Stimulated activated CD8-positive, alpha-beta memory T cell treated with anti-CD3 and anti-CD28 coated beads, Interleukin-15, amount 100 ng/mL, for 4 hours (primary cell): ENCODE measurements at places on chromosomes 11 and 22.

DNA sequence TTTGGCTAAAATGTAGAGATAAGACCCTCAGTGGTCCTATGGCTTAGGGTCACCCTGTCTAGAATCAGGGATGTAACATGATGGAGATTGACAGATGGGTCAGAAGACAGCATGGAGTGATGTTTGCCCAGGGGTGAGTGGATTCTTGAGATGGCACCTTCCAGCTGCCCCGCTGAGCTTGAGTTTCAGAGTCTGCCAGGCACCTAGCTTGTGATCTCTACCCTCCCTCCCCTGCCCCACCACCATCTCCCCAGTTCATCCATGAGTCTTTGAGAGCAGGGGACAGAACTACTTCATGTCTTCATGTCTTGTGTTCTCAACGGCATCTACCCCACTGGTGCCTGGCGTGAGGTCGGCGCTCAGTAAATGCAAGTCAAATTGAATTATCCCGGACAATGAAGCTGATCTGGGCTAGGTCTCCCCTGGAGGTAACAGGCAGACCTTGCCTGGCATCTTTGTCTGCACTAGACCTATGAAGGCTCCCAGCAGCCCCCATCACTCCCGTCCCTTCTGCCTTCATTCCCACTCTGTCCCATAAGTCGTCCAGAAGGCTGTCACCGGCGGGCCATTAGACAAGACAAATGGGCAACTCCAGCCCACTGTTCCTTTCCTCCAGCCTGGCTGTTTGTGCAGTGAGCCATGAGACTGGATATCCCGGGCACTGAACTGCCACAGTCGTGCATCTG is 239.2 kb upstream of the TBCEL start:
- no peak for DNase-seq

GRCh38 chr11:112298535-112298934 is 37.9 kb upstream of the PLET1 start:
- DNase-seq = no peak

DNA sequence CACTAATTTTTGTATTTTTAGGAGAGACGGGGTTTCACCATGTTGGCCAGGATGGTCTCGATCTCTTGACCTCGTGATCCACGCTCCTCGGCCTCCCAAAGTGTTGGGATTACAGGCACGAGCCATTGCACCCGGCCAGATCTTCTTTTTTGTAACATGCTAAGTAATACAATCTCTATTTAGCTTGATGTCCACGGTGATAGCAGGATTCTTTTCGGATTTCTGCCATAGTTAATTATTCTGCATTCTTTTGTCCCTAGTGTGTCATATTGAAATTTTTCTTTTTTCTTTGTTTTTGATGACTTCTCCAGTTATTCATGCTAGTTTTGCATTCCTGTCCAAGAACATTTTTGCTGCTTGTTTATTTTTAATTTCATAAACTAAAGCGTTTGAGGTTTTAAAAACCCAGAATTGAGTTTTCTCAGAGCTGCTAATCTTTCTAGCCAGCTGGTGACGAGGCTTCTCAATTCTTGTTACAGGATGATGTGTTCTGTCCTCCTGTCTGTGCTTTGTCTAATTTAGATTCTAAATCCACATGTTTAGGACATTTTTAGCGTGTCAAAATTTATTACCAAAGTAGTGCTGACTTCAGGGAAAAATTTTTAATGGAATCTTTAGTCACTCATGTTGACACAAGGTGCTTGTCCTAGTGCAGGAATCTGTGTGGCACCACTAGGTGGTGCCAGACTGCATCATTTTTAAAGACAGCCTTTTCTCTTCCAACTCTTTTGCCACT is 21.8 kb downstream of the NF2 start:
- DNase-seq = no peak

GRCh38 chr22:44363013-44363979 is 50.5 kb upstream of the SHISAL1 start:
- no peak for DNase-seq

GRCh38 chr11:95991101-95991500 is 67.2 kb upstream of the MTMR2 start:
- no peak for DNase-seq

GRCh38 chr11:130180491-130180890 is 20.9 kb downstream of the ST14 start:
- no peak for DNase-seq

- DNase-seq = no peak
These were observed 33.3 kb downstream of the MICAL2 start for GRCh38 chr11:12143461-12144258.

- DNase-seq = no peak
These were observed 1.1 kb upstream of the RASSF10 start for GRCh38 chr11:13008061-13008435.

GRCh38 chr22:43437871-43438475 is 26.2 kb downstream of the MPPED1 start:
- no peak for DNase-seq

DNA sequence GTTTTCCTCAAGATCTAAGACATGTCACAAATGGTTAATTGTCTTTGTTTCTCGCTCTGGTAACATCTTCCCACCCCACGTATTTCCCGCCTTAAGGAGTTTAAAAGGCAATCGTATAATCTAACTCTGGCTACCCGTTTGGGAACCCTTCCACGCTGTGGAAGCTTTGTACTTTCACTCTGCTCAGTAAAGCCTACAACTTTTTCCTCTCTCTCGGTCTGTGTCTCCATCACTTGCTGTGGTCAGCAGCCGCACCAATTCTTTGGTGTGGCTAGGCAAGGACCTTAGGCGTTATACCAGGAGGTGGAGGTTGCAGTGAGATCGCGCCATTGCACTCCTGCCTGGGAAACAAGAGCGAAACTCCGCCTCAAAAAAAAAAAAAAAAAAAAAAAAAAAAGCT is 1430.1 kb downstream of the LRRC4C start:
- DNase-seq = no peak

DNA sequence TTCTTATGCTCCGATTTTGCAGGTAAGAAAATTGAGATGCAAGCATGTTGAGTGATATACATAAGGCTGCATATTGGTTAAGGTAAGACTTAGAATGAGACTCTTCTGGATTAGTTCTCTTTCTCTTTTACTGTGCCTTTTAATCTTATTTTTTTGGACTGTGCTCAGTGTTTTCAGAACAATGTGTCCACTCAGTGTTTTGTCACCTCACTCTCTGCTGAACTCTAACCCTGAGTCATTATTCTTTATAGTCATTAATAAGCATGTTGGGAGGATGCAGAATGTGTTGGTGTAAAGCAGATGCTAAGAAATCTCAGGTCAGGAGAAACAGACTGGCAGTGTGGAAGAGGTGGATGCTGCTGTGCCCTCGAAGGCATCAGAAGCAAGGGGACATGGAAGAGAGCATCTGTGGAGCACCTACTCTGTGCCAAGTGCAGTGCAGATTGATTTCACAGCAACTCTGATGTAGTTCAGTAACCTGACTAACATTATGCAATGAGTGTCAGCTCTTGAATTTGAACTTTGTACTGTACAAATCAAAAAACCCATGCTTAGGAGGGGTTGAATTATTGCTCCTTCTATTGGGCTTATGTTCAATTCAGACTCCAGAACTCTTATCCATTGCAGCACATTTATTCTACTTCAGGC is 80.7 kb upstream of the LARGE1 start:
- DNase-seq = no peak

DNA sequence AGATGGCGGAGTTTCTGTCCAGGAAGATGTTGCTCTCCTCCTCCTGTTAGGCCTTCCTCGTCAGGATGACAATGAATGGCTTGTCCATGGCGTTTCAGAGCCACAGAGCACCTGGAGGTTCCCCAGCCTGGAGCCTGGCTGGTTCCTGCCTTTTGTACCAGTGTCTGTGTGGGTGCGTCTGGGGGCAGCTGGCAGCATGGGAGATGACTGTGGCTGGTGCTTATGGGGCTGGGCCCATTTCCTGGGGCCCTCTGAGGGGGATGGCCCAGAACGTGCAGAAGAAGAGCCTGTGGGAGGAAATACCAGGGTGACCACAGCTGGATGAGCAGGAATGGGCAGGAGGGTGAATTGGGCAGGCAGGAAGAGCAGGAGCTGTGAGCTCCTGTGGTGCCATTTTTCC is 6.7 kb downstream of the SLC37A2 start:
- no peak for DNase-seq

GRCh38 chr11:33842236-33842915 is 49.5 kb downstream of the LMO2 start:
- DNase-seq = no peak

GRCh38 chr22:29377979-29378378 is 10.4 kb downstream of the AP1B1 start:
- DNase-seq = no peak

DNA sequence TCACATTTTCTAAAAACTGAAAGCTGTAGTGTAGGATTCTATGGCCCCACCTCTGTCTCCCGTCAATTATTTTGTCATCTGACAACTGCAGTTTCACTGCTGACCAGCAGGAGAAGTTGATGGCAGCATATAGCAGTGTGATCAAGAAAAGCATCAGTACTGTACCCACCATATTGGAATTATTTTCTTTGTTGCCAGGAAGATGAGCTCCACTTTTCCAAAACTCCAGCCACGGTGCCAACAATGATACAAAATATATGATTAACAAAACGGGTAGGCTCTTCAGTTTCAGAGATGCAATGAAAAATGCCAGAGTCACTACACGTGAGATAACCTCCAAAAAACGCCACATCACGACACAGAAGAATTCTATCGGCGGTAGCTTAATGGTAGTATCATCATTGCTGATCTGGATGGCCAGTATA is 41.3 kb downstream of the XKR3 start:
- no peak for DNase-seq

GRCh38 chr11:67600324-67601029 is 6.3 kb upstream of the NDUFV1 start:
- no peak for DNase-seq

DNA sequence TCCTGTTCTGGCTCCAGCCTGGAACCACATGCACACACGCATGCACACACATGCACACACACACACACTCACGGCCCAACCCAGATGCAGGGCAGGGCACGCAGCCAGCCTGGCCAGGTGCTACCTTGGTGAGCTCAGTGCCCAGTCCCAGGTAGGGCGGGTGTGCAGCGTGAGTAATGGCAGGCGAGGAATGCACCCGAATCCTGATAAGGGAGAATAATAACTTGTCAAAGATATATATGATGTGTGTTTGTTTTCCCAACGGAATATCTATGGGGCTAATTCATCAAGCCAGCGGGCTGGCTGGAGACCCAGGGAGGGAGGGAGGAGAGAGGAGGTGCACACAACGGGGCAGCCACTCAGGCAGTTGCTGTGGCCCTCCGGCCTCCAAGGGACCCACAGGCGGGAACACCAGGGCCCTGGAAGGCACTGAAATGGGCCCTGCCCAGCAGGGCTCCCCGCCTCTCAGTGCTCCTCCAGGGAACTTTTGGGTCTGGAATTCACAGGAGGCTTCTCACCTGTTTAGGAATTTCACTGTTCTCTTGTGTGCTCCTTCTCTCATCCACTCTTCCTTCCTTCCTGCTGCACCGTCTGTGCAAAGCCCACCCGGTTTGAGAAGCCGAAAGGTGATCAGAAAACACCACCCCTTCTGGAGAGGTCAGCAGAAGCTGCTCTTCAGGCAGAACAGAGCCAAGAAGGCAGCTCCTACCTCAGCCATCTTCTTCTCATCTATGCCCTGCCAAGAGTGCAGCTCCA is 79.0 kb downstream of the BUD13 start:
- DNase-seq = no peak

DNA sequence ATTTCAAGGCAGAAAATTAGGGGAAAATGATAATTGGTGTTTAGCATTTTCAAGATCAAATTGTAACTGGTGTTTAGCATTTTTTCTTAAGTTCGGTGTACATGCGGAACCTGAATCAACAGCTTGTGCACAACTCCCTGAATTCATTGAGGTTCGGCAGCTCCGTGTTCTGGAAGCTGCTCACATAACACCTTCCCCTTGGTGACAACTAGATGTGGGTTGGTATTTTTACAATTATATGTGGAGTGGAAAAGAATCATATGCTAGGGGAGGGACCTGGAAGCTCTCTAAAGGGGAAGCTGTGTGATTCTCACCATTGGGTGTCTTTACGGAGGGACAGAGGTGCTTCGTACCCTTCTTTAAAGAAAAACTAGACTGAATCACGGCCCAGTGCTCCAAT is 199.0 kb upstream of the MTNR1B start:
- no peak for DNase-seq

DNA sequence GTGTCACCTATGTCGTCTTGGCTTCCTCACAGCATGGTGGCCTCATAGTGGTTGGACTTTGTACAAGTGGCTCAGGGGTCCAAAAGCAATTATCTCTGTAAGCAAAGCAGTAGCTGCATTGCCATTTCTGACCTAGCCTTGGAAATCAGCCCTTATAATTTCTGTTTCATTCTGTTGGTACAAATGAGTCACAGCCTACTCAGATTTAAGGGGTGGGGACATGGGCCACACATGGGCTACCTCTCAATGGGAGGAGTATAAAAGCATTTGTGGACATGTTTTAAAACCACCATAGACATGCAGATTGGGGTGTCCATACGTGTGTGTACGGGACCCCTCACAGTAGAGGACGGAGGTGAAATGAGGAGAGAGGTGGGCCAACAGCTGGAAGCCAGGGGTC is 41.6 kb downstream of the CHRDL2 start:
- DNase-seq = no peak

- no peak for DNase-seq
These were observed 3.9 kb downstream of the ENDOD1 start for GRCh38 chr11:95093548-95093947.

DNA sequence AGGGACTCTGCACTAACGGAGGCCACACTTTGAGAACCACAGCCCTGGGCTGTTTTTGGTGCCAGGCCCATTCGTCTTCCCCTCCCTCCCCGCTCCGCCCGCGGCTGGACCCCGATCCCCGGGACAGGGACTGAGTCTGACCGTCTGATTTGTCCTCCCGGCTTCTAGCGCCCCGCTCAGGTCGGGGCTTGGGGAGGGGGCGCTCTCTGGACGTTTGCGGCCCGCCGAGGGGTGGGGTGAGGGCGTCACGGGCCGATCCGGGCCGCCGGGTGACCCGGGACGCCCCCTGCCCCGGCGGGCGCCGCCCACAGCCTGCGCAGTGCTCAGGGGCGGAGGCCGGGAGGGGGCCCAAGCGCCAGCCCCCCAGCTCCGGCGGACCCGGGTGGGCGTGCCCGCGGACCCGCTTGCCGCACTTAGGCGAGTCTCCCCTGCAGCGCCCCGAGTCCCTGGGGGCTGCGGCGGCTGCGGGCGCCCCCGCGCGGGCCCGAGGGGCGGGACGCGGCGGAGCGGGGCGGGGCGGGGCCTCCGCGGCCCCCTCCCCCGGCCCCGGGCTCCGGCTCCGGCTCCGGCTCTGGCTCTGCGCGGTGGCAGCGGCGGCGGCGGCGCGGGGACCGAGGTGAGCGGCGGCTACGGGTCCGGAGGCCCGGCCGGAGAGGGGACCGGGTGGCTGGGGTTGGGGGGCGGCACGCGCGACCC is 33.7 kb upstream of the PRR5 start:
- DNase-seq = no peak

GRCh38 chr11:15923183-15923582 is 433.2 kb downstream of the SOX6 start:
- DNase-seq = no peak

- DNase-seq = no peak
These were observed at the start of gene B3GAT1 for GRCh38 chr11:134412203-134413042. TSS of gene B3GAT1 (minus strand) at chr11:134412242. CDS start at chr11:134387659, 24,583 bp downstream.

- DNase-seq = no peak
These were observed 1338.8 kb downstream of the BRD1 start for GRCh38 chr22:48488611-48489511.

DNA sequence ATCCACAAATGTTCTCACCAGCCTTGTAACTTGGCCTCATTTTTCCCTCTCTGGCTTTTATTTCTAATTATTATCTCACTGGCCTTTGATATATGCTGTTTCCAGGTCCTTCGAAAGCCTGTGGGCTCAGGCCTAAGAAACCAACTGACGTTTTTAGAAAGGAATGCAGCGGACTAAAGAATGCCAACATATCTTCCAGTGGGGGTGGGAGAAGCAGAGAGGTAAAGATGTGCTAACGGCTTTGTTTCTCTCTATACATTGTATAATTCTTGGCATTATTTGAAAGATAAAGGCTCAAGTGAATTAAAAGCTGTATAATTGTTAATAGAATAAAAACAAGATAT is 28.2 kb downstream of the OR6Q1 start:
- no peak for DNase-seq
